CD4-positive, alpha-beta T cell treated with Interleukin-1 beta for 1 hour (primary cell): ENCODE measurements at places on chromosomes 7 and 10.
A peak's percentile ranks its signal among the peaks of the same experiment; 100 is the strongest.

DNA sequence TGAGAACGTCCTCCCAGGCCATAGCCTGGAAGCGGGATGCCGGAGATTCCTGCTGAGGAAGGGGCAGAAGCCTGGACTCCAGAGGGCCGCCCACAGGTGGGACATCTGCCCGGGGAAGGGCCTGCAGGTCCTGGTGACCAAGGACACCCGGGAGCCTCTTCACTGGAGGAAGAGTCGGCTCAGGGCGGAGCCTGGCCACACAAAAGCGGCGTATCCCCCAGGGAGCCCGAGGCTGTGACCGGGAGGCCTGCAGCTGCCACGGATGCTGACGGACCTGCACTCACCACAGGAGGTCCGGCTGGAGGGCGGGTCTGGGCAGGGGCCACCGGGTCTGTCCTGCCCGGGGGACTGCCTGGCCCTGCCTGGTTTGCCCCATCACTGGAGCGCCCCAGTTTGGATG, 15.5 kb upstream of the ADGRA1 start:
- DNase-seq: no peak

GRCh38 chr10:95809370-95810197, 53.6 kb downstream of the ENTPD1 start:
- no peak for DNase-seq

- no peak for DNase-seq
Measured at GRCh38 chr7:106094780-106095179, 17.3 kb downstream of the SYPL1 start.

DNA sequence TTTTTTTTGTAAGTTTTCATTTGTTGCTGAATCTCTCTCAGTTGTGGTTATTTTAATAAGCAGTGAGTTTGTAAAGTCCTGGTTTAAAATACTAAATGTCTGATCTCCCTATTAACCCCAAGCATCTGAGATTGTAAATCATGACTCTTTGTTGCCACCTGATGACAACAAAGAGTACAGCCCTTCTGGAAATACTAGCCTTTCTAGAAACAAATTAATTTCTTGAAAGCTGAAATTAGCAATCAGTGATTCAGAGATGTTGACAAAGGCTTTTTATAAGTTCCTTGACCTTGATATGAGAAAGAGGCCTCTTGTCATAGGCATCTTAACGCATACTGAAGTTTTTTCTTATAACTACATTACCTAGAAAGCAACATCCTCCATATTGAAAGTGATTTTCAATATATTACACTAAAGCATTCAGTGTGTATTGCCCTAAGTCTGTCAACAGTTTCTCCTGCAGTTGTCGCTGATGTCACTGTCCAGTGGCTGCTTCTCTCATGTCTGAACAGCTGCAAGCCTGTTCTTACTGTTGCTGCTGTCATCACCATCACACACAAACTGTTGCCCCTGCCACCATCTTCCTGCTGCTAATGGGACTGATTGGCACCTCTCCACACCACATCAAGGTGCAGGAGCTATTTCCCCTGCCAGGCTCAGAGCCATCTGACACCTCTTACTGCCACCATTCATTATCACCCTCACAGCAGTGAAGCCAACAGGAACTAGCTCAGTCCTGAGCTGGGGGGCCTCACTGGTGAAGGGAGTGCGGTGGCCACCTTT, 95.1 kb upstream of the LRGUK start:
- DNase-seq: peak; percentile 11

- DNase-seq: no peak
Measured at GRCh38 chr10:18157881-18158280, 17.7 kb downstream of the CACNB2 start.

GRCh38 chr7:30703756-30704155, 21.5 kb upstream of the CRHR2 start:
- no peak for DNase-seq

DNA sequence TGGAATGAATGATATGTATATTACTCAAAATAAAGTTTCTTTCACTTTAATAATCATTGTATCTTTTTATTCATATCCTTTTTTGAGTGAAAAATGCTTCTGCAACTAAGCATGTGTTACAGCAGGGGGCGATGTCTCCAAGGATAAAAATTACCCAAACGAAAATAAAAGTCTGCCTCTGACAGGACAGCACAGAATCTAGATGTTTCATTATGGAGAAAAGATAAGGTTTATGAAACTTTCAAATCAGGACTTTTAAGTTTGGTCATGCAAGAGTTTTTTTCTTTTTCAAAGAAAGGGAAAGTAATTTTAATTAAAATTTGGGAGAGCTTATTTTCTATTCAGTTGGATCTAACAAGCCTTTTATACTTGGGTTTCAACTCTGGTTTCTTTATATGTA, 48.4 kb downstream of the TES start:
- DNase-seq: peak; percentile 57

GRCh38 chr10:23606456-23606855, 167.6 kb downstream of the OTUD1 start:
- no peak for DNase-seq

DNA sequence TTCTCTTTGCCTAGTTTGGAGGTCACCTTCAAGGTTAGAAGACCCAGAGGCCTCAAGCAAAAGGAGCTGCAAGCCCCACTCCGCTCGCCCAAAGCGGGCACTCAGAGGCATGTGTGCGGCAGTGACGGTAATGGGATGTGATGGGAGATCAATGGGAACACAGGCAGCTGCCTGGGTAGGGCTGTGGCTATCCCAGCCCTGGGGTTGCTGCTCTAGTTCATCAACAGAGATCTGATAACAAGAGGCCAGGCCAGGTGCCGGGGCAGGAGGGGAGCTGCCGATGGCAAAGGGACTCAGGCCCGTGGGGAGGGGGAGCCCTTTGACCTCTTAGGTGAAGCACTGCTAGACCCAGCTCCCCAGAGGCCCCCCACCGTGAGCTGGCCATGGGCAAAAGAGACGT, 52.0 kb upstream of the GNA12 start:
- DNase-seq: no peak

- DNase-seq: no peak
Measured at GRCh38 chr7:71574153-71574860, 442.4 kb downstream of the GALNT17 start.

- DNase-seq: no peak
Measured at GRCh38 chr7:141738592-141739013, 445 bp downstream of the SSBP1 start.

DNA sequence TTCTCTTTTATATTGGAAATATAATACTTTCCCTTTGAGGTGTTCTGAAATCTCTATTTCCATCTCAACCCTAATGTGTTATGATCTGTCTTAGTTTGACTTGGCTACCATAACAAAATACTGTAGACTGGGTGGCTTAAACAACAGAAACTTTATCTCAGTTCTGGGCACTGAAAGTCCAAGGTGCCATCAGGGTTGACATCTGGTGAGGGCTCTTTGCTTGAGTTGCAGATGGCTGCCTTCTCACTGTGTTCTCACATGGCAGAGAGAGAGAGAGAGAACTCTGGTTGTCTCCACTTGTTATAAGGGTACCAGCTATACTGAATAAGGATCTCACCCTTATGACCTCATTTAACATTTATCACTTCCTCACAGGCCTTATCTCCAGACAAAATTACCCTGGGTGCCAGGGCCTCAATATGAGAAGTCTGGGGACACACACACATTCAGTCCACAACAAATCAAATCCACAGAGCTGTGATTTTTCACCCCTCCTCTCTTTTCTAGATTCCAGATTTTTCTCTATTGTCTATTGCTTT, 104.5 kb downstream of the SRI start:
- DNase-seq: no peak

- DNase-seq: no peak
Measured at GRCh38 chr10:2471811-2472210, 595.5 kb upstream of the PFKP start.

GRCh38 chr7:1916601-1916970, 246.5 kb downstream of the ELFN1 start:
- no peak for DNase-seq

DNA sequence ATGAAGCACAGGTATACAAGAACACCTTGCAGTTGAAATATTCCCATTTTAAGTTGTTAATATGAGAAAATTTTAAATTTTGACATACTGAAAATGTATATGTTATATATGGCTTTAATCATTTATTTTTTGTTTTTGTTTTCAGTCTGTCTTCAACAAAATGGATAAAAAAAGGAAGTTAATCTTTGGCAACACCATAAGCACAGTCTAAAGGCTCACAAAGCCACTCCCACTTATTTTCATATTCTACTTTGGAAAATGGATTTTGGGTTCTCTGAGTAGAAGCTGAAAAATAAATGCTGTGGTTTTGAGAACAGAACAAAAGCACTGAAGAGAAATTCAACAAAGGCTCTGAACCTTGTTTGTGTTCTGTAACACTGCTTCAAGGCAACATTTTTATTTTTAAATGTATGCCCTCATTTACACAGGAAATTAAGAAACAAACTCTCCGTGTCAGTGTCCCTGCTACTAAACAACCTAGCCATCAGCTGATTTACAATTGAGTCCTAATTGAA, 81.3 kb upstream of the LRRN3 start:
- DNase-seq: no peak

DNA sequence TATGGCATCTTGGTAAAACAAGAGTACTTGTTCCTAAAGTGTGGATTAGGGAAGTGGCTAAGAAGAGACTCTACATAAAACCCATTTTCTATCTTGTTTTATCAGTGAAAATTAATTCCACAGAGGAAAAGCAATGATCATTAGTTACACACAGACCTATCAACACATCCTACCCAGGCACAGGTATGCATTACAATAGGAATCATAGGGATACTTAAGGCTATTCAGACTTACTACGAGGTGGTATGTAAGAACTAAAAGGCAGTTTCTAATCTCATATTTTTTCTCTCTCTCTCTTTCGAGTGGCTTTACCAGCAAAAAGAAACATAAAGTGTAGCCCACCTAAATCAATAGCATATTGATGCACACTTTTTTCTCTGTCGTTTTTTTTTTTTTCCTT, 166.3 kb upstream of the FEZF1 start:
- no peak for DNase-seq

- no peak for DNase-seq
Measured at GRCh38 chr7:42766782-42767423, 145.0 kb downstream of the C7orf25 start.

- no peak for DNase-seq
Measured at GRCh38 chr10:116111483-116112095, 161.4 kb downstream of the GFRA1 start.

- no peak for DNase-seq
Measured at GRCh38 chr10:31721096-31721495, 207.5 kb downstream of the ARHGAP12 start.

DNA sequence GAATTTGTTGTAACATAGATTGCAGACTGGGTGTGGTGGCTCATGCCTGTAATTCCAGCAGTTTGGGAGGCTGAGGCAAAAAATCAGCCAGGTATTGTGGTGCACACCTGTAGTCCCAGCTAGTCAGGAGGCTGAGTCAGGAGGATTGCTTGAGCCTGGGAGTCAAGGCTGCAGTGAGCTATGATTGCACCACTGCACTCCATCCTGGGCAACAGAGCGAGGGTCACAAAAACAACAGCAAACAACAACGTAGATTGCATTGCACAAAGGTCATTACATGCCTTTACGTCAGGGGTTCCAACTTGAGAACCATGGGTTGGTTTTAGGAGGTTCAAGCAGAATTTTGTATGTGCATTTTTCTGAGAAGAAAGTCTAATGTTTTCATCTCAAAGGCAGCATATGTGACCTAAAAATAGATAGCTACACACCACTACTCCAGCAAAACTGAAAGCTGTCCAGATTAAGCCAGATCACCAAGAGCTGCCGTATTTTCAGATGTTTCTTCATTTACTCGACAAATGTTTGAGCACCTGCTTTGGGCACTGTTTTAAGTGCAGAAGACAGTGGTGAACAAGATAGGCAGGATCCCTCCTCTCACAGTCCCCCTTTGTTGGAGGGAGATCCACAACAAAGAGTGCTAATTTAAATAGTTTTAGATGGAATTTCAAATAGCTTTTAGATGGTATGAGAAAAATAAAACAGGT, 28.3 kb upstream of the CYP26C1 start:
- DNase-seq: no peak

DNA sequence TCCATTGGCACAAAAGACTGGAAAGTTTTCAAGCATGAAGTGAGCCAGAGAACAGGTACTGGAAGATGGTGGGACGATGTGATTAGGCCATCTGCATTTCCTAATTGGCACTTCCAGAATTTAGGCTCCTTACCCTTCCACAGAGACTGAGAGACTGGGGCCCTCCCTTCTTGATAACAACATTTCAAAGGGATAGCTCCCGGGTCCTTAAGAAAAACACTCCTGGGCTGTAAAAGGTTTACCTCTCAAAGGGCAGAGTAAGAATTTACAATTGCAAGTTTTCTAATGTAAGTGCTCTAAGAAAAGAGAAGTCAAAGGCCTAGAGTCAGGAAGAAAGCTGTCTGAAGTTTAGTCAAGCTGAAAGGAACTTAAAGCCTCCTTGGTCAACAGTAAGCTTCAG, 559.5 kb upstream of the C7orf33 start:
- DNase-seq: no peak

- no peak for DNase-seq
Measured at GRCh38 chr10:112022196-112022595, 161.4 kb downstream of the GPAM start.

- no peak for DNase-seq
Measured at GRCh38 chr7:133796782-133797745, 330.1 kb upstream of the LRGUK start.

GRCh38 chr7:93015779-93016481, 101.8 kb downstream of the SAMD9 start:
- no peak for DNase-seq

- DNase-seq: no peak
Measured at GRCh38 chr7:101121991-101122932, 4.6 kb upstream of the SERPINE1 start.

GRCh38 chr7:44978511-44979366, at the start of gene MYO1G:
MYO1G (minus strand) TSS chr7:44979015; CDS start chr7:44978961, 54 bp downstream.
- DNase-seq: peak; percentile 90

DNA sequence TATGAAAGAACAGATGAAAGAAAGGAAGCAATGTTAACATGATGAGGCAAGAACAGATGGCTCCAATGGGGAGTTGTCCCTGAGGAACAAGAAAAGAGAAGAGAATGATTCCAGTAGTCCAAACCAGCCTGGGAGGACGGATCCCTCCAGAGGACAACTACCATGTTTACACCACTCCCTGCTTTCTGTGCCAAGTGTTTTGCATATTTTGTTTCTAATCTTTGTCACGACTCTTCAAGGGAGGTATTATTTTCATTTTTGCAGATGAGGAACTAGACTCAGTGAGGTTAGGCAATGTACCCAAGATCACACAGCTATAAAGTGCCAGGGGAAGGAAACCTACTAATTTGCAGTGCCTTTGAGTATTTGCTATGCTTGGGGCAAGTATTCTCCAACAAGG, 116.2 kb downstream of the PARP12 start:
- no peak for DNase-seq

DNA sequence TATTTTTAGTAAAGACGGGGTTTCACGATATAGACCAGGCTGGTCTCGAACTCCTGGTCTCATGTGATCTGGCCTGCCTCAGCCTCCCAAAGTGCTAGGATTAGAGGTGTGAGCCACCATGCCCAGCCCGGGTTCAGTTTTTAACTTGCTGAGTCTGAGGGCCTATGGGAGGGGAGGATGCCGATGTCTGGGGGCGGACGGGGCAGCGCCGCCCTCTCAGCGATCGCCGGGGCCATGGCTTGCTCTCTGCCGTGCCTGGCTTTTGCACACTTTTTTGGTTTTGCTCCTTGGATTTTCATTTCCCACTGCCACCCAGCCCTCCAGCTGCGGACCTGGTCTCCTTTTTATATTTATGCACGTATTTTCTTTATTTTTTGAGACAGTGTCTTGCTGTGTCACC, 15.2 kb upstream of the COL26A1 start:
- DNase-seq: no peak
